ENCODE measurements at places on chromosomes 11 and 22. TPM values are rescaled to one million over a fixed set of nuclear protein-coding genes. Genes with fewer than 3 reads are reported as not detected.

The ARCN1 gene
- polyA plus RNA-seq = 387 TPM

The CCDC90B gene
- 66.2 TPM for polyA plus RNA-seq

The UPK3A gene
- polyA plus RNA-seq = not detected

The C22orf31 gene
- polyA plus RNA-seq = not detected

The TTC12 gene
- 13.4 TPM for polyA plus RNA-seq

The RAB36 gene
- polyA plus RNA-seq = 4.6 TPM

The ANO1 gene
- 4.1 TPM for polyA plus RNA-seq

The PRCP gene
- polyA plus RNA-seq = 134 TPM

The RBMXL2 gene
- polyA plus RNA-seq = not detected

The TIMM10B gene
- polyA plus RNA-seq = 40.9 TPM

The OAF gene
- polyA plus RNA-seq = 22.7 TPM

The KIF18A gene
- polyA plus RNA-seq = 14.2 TPM

The SCGB2A2 gene
- not detected for polyA plus RNA-seq

The AGBL2 gene
- 0.75 TPM for polyA plus RNA-seq

The CDON gene
- polyA plus RNA-seq = 10.7 TPM

The PDE2A gene
- 2.6 TPM for polyA plus RNA-seq

The SEPTIN3 gene
- polyA plus RNA-seq = 0.05 TPM

The BCL2L13 gene
- 56.9 TPM for polyA plus RNA-seq

The PAMR1 gene
- polyA plus RNA-seq = 132 TPM

The CRYBB2 gene
- polyA plus RNA-seq = not detected

The RASL10A gene
- not detected for polyA plus RNA-seq

The FIBIN gene
- polyA plus RNA-seq = 14.9 TPM

The RIMBP3C gene
- polyA plus RNA-seq = 0.02 TPM

The OTOG gene
- polyA plus RNA-seq = not detected

The NEFH gene
- 2.1 TPM for polyA plus RNA-seq

The PEX16 gene
- 13.8 TPM for polyA plus RNA-seq

The ARHGAP8 gene
- not detected for polyA plus RNA-seq

The HIC2 gene
- polyA plus RNA-seq = 0.70 TPM

The TMPRSS13 gene
- not detected for polyA plus RNA-seq

The SCUBE2 gene
- polyA plus RNA-seq = 0.61 TPM

The RFPL2 gene
- not detected for polyA plus RNA-seq

The NXPE4 gene
- not detected for polyA plus RNA-seq

The GGTLC2 gene
- polyA plus RNA-seq = not detected

Measured in fibroblast of lung (primary cell).